ENCODE measurements at places on chromosomes 2 and 18.
A peak's percentile ranks its signal among the peaks of the same experiment; 100 is the strongest.

- DNase-seq = no peak
These were observed 219.3 kb upstream of the APCDD1 start for GRCh38 chr18:10234912-10235660.

DNA sequence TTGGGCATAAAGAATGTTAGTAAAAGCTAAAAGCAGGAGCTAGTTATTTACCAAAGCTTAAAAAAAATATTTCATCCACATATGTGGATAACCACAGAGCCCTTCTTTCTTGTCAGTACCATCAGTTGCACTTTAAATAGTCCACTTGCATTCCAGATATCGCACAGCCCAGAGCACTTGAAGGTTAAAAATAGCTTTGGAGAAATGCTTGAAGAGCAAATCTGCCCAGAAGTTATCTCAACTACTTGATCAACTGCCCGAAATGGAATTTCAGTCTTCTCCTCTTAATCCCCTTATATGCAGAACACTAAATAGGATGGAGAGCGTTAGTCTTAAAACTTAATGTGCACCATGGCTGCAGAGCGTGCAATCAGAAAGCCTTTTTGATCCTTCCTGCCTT, 148.3 kb downstream of the PLEKHA3 start:
- DNase-seq = no peak

DNA sequence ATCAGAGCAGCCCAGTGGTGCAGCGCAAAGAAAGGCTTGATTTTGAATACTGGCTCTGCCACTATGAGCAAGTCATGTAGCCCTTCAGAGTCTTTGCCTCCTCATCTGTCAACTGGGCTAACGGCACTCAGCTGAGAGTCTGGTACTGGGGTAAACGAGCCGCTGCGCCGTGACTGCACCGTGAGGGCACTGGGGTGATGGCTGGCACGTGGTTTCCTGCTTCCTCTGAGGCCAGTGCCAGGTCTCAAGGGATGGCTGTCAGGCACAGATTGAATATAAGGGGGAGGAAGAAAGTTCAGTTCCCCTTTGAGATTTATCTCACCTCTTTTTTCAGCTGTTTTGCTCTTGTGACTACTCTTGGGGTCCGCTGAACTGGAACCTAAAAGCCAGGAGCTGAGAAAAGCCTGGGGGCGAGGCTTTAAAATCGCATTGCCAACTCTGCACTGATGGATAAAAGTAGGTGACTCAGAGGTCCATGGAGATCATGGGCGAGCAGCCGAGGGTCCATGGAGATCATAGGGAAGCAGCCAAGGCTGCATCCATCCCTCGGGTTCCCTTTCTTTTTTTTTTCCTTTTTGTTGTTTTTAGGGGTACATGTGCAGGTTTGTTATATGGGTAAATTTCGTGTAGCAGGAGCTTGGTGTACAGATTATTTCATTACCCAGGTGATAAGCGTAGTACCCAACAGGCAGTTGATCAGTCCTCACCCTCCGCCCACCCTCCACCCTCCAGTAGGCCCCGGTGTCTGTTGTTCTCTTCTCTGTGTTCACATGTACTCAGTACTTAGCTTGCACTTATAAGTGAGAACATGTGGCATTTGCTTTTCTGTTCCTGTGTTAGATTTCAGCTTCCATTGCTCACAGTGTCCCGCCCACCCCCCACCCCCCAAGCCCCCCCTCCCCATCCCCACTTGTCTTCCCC, 114.3 kb downstream of the SPP2 start:
- DNase-seq = peak; percentile 8

DNA sequence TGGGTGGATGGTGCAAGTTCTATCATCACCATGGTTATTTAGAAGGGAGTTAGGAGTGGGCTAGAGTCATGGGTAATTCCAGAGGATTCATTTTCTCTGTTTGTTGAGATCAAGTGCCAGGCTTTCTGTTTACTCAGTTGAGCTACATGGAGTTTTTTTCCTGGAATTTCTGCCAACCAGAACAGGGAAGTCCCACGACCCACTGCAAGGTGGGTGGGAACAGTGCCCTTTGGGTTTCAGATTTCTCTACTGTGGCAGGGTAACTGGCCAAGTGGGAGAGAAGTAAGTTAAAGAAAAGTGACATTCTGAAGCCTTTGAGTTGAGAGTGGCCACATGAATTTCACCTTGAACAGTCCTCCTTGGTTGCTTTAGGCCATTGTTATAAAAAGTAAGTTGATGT, 138.9 kb downstream of the SLC39A10 start:
- DNase-seq = no peak

DNA sequence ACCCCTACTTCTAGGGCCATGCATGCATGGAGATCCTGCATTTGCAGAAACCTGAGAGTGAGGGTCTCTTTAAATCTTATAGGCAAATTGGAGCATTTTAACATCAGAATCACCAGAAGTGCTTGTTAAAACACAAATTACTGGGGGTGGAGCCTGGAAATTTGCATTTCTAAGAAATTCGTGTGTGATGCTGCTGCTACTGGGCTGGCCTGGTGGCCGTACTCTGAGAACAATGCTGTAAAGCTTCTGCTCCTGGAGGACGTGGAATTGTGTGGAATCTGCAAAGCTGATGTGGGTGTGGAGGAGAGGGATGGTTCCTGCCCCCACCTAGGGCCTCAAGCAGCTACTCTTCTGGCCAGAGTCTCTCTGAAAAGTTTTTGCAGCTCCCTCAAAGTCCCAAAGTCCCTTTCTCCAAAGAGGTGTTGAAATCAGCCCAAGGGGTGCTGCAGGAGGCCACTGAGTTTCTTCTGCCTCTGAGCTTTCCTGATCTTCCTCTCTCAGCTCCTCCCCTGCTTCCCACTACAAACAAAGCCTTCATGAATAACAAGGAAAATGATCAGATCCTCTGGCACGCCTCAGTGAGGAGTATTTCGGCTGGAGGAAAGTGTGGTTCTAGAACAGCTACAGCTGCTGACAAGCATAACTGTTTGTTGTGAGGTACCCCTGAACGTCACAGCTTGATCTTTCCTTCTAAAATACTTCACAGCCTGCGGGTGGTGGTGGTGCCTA, 508.3 kb downstream of the CNTNAP5 start:
- DNase-seq = no peak

- DNase-seq = no peak
These were observed 21.2 kb upstream of the UGGT1 start for GRCh38 chr2:128069769-128070168.

DNA sequence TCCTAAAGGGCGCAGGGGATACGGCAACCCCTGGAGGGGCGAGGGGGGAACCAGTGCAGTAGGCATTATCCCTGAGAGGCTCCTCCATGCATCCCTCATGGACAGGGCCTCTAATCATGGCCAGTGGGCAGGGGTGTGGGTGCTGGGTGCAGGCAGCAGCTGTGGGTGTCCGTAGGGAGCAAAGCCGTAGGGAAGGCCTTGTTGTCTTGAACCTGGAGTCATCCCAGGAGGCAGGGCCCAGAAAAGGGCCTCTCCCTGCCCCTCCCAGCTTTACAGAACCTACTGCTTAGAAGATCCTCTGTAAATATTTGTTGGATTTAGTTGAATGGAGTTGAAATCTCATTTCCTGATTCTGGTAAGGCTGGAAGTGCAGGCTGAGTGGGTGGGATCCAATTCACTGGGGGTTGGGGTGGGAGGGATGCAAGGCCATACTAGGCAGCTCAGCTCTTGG, 207.0 kb upstream of the HAAO start:
- no peak for DNase-seq

DNA sequence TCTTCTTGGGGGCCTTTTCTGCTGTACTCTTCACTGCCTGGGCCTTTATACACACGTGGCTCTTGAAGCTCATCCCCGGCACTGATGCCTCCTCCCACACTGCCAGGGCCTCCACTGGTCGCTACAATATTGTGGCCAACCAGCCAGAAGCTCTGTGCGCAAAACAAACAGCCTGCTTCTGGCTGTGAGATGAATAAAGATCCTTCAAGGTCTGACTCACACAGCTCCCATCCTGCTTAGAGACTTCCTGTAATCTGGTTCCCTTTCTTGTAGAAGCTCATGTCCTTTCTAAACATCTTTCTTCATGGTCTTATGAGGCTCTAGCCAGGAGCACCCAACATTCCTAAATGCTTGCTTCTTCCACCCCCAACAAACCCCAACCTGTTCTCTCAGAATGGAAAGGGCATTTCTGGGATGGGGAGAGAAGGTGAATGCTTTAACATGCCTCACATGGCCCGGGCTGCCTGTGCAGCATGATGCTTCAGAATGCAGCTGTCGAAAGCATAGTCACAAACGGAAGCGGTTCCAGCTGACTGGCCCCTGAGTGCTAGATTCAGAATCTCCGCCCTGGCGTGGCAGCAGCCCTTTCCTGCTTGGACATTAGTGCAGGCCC, 24.6 kb downstream of the NRP2 start:
- DNase-seq = no peak

DNA sequence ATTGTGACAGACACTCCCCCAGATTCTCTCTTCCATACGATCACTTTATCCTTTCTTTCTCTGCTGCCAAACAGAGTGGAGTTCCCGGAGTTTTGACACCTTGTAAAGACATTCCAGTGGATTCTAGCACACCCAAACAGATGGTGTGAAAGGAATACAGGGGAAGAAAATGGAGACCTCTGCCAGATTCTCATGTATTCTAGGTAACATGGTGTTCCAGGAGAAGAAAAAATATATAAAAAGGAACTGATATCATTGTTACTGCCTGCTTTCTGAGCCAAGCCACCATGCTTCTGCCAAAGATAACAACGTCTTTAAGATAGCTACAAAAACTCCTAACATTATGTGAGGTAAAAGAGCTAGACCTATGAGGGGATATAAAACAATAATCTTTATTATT, 136.5 kb downstream of the TXNL1 start:
- no peak for DNase-seq

GRCh38 chr18:49582579-49582978, 20.7 kb downstream of the LIPG start:
- no peak for DNase-seq

DNA sequence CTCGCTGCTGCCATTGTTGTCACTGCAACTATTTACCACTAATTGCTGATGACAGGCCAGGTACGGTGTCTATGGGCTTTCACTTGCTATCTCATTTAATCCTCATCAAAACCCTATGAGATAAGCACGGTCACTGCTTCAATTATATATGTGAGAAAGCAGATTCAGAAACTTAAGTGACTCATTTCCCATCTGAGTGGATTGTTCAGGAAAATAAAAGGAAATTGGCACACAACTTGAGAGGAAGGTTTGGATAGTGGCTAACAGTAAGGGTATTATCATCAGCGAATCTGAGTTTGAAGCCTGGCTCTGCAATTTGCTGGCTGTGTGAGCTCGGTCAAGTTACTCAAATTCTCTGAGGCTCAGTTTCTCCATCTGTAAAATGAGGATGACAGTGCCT, 196.0 kb downstream of the KCNS3 start:
- no peak for DNase-seq

DNA sequence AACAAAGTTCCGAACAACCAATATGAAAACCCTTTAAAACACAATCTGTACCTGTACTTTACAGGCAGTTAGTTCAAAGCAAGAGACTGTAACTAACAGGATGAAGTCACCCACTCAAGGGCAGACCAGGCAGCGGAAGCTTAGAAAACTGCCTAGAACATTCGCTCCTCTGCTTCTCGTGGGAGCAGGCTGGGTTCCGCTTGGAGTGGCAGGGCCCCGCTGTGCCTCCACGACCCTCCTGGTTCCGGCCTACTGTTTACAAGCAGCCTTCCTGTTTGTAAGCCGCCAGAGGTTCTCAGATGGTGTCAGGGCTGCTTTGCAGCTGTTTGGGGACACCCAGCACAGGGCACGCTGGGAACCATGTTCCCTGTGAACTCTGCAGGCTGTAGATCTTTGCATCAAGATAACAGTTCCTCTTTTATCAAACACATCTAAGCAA, 31.3 kb downstream of the CIB4 start:
- DNase-seq = no peak

- no peak for DNase-seq
These were observed 271.1 kb downstream of the PRKCE start for GRCh38 chr2:45922577-45922988.

GRCh38 chr2:202069170-202070067, 3.6 kb upstream of the KIAA2012 start:
- no peak for DNase-seq

GRCh38 chr18:2360861-2361260, 210.4 kb downstream of the METTL4 start:
- no peak for DNase-seq

DNA sequence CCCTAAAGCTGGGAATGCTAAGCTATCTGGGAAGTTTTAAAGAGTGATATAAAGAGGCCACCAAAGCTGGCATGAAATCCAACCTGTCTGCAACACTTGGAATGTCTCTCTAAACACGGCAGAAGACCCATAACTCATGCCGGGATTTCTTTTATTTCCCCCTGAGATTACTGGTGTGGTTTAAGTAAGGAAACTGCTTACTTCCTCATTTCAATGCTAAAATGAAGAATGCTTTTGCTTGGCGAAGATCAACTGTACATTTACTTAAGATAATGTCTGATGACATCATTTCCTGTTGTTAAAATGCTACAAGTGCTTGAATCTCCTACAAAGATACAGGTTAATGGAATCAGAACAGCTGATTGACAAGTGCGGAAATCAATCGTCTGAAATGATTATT, 353.8 kb upstream of the SALL3 start:
- DNase-seq = no peak

GRCh38 chr2:43175020-43175441, 51.4 kb downstream of the ZFP36L2 start:
- no peak for DNase-seq

DNA sequence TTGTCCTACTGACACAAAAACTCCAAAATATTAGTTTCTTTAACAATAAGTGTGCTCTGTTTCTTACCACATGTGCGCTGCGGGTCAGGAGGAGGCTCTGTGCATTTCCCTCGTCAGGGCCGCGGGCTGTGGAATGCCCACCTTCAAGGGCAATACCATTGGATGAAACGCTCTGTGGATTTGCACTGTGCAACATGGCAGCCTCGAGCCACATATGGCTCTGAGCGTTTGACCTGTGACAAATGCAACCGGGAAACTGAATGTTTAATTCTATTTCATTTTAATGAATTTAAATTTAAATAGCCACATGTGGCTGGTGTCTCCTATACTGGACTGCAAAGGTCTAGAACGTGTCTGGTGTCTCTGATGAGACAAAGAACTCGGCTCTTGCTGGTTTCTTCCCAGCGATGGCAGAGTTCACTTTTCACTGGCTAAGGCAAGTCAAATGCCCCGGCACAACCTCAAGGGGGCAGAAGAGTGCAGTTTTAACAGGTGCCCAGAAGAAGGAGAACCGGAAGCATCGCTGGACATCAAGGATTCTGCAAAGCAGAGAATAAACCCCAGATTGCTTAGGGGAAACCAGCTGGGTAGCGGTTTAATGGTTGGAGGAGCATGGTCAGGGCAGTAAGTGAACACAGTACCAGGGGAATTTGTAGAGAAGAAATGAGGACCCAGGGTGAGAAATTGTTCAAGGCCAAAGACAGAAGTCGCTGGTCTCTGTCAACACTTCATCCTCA, 37.0 kb upstream of the TMEM18 start:
- no peak for DNase-seq

Data from stimulated activated CD4-positive, alpha-beta T cell treated with anti-CD3 and anti-CD28 coated beads, Interleukin-1b, Interleukin-23, amount 100 ng/mL, for 4 hours (primary cell).